GM23338 (cell line): ENCODE measurements at places on chromosomes 5 and 9. TPM values are rescaled to one million over a fixed set of nuclear protein-coding genes. Genes with fewer than 3 reads are reported as not detected.

DNA sequence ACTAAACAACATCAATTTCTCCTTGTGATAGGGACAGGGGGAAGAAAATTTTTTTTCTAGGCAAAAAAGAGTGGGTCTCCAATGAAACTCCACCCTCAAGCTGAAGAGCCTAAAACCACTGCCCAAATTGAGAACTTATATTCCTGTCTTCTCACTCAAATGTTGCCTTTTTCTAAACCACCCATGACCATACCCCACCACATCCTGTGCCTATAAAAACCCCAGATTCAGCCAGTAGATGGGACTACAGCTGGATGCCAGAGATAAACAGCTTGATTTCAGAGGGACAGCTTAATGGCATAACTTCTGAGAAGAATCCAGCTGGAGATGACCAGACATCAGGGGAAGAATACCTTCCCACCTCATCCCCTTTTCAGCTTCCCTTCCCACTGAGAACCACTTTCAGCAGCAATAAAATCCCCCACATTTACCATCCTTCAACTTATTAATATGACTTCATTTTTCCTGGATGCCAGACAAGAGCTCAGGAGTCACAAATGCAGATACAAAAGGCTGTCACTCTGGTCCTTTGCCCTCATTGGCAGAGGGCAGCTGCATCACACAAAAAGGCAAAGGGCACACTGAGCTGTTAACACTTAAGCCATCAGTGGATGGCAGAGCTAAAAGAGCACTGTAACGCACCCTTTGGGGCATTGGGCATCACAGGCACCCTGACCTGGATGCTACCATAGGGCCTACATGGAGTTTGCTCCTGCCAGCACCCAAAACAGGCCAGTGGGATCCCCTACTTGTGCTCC lies 972.5 kb upstream of the CTNND2 start:
- DNase-seq: no peak

DNA sequence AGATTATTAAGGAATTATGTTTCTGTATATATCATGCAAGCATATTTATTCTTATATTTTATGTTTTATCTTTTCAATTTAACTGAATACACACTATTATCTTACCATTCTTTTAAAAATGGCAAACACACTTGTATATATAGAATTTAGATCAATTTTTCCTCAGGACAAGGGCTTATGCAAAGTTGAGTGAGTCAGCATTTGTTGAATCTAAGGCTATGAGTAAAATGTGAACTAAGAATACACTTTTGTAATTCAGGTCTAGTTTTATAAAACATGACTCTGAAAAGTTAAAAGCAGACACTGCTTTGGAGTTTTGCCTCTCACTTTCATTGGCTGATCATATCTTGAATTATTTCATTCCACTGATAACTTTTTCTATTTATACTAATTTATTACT lies 127.8 kb downstream of the FOCAD start:
- no peak for DNase-seq

- no peak for DNase-seq
These were observed 21.0 kb upstream of the ALDH1B1 start for GRCh38 chr9:38371495-38371894.

- no peak for DNase-seq
These were observed 20.5 kb upstream of the HEXB start for GRCh38 chr5:74664551-74664950.

The SPINK6 gene
- not detected in 2 replicates for total RNA-seq

The C1QTNF3 gene
- total RNA-seq: 0.97 and 1.7 TPM in 2 replicates

DNA sequence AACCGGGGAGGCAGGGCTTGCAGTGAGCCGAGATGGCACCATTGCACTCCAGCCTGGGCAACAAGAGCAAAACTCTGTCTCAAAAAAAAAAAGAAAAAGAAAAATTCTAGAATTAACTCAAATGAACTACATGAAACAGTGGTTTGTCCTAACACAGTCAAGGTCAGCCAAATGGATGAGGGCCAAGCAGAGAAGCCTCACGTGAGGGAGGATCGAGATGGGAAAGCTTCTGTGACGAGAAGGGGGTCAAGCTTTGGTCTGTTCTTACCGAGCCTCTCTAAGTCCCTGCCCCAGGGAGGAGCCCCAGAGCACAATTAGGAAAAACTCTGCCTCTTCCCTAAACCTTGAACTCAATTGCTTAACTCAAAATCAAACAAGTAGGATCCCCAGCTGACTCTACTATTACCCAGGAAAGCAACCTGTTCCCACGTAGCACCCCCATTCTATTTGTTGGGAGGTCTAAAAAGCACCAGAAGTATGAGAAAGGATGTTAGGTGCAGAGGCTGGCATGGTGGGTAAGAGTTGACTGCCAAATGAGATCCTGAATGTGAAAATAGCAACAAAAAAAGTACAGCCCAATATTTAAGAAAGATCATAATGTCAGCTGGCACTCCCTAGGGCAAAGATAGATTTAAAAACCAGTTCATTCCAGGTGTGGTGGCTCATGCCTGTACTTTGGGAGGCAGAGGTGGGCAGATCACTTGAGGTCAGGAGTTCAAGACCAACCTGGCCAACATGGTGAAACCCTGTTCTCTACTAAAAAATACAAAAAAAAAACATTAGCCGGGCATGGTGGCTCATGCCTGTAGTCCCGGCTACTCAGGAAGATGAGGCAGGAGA lies 7.2 kb downstream of the ALDH7A1 start:
- DNase-seq: no peak

DNA sequence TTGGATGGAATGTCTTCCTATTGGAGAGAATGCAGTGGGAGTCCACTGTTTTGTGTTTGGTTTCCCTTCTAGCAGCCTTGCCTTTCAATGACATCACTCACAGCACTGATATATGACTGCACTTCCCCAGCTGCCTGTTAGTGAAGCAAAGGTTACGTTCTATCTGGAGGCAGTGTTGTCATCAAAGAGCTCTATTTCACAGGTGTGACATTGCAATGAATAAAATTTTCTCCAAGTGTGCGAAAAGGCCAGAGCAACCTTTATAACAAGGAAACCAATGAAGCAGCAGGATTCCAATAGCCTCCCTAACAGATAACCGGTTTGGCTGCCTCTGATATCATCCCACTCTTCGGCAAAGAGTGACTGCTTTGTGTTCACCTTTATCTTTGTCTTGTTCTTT lies 523.5 kb upstream of the ZNF608 start:
- DNase-seq: no peak

DNA sequence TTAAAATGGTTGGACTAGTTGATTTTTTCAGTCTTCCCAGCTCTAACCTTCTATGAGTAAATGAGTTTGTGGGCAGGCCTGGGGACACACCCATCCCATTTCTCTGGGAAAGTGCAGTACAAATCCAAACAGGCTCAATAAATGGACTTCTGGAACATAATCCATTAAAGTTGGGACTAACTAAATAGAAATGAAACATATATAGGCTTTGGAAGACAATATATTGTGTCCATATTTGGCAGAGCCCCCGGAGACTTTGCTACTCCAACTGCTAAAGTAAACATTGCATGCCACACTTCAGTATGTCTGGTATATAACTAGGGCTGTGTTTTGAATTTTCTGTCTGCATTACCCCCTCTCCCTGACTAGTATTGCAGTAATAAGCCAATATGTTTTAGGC lies 191.4 kb upstream of the DAB2 start:
- DNase-seq: no peak

DNA sequence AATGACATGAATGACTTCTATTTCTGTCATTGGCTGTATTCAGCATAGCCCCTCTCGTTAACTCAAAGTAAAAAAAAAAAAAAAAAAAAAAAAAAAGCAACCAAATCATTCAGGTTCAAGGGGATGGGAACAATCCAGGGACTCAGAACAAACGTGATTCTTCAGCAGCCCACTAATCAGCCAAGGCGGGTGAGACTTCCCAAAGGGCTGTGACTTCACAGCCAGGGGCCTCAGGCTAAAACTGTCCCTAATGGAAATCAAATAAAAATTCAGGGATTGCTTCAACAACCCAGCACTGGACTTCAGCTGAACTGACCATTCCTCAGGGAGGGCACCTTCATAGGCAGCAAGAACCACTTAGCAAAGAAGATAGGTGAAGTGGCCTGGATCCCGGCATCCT lies 86.2 kb upstream of the FAM169A start:
- no peak for DNase-seq

DNA sequence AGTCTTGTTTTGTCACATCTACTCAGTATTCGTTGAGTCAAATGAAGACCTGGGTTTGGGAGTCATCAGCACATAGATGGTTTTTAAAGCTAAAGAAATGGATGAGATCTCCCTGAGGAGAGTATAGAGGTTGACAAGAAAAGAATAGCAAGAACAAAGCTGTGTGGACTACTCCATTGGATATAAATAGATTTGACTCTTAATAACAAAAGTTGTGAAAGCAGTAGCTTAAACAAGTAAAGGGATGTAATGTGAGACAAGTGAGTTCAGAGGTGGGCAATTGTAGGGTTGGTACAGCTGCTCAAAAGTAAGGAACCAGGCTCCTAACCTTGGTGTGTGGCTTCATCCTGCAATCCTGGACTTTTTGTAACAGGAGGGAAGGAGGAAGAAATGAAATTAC lies 49.3 kb downstream of the CSNK1G3 start:
- DNase-seq: no peak
